ENCODE measurements at places on chromosomes 7 and 10. TPM values are rescaled to one million over a fixed set of nuclear protein-coding genes. Genes with fewer than 3 reads are reported as not detected.

SPDYE16 gene
- total RNA-seq: not detected

DNMBP gene
- total RNA-seq: 22.5 TPM

NUTM2A gene
- 0.39 TPM for total RNA-seq

DNA sequence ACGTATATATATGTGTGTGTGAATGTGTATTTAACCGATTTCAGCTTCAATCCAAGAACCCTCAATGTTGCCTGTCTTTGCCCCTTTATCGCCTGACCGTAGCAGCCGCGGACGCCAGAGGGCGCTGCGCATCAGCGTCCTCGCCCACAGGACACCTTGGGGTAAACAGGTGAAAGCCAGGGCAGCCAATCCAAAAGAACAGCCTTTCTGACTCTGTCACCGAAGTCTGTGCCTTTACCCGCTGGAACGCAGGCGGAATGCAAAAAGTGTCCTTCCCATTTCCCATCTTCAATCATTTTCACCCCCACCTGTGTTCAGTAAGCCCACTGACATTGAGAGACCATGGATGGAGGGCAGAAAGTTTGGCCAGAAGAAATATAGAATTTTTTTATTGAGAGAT is 3.6 kb downstream of the NXPH1 start:
- no peaks in the 10 kb centered on the region for H3K36me3 ChIP-seq
- H3K4me3 ChIP-seq: no peak overlapping the region
- no peak for DNase-seq
- H3K4me1 ChIP-seq: no peaks in the 10 kb centered on the region
- no peak overlapping the region for H3K27ac ChIP-seq
- peaks cover 85% of the 10 kb centered on the region for H3K27me3 ChIP-seq

DNA sequence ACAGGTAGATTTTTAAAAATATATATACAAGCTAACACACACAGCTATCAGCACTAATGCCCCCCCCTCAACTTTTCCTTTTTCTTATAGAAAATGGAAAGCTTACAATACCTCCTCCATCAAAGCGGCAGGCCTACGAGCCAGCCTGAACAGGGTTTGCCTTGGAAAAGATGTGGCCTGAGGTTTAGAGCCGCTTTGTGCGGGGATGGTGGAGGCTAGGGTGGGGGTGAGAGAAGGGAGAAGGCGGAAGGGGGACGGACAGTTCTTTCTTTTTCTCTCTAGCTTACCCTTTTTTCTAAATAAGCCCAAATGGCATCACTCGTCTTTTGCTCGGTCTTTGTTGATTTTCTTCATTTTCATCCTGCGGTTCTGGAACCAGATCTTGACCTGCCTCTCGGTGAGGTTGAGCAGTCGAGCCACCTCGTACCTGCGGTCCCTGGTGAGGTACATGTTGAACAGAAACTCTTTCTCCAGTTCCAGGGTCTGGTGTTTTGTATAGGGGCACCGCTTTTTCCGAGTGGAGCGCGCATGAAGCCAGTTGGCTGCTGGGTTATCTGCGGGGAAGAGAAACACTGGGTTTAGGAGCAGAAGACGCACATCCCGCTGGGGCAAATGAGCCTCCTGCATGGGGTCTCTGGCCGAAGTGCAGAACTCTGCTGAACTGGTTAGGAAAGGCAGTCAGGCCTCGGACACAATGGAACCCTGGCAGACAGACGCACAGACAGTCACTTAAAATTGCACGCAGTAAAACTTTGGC is 1.9 kb downstream of the HOXA9 start:
- peaks cover 12% of the 10 kb centered on the region for H3K4me1 ChIP-seq
- H3K4me3 ChIP-seq: peak overlapping the region; percentile 62
- peak; percentile 12 for DNase-seq
- no peaks in the 10 kb centered on the region for H3K27me3 ChIP-seq
- peak overlapping the region; percentile 98 for H3K27ac ChIP-seq

SPDYE9 gene
- not detected for total RNA-seq

- H3K36me3 ChIP-seq: no peaks in the 10 kb centered on the region
- no peaks in the 10 kb centered on the region for H3K27me3 ChIP-seq
Observed at GRCh38 chr7:2640482-2640830, 8.7 kb downstream of the TTYH3 start.

UPK3BL2 gene
- not detected for total RNA-seq

PSMC2 gene
- total RNA-seq: 342 TPM

SPDYE1 gene
- not detected for total RNA-seq

COL17A1 gene
- total RNA-seq: not detected

DNA sequence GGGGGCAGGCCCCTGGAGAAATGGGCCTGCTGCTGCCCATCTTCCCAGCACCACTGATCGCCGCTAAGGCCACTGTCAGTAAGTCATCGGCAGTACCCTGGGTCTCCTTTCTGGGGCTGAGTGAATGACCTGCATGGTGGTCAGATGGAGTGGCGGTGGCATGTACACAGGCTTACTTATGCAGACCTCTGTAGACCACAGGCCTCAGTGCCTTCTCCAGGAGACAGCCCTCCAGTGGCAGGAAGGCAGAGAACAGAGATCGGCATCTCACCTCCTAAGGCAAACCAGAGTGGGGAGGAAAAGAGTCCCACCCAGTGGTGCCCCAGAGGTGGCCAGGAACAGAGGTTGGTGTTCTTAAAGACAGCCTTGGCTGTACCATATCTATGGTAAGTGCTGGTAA is 22.8 kb upstream of the LRRC4 start:
- no peaks in the 10 kb centered on the region for H3K27me3 ChIP-seq
- no peaks in the 10 kb centered on the region for H3K4me1 ChIP-seq
- DNase-seq: no peak
- H3K36me3 ChIP-seq: no peaks in the 10 kb centered on the region
- H3K27ac ChIP-seq: no peak overlapping the region

GRCh38 chr10:68333440-68334431 is 1.0 kb upstream of the PBLD start:
- H3K4me1 ChIP-seq: peaks cover 56% of the 10 kb centered on the region
- no peak for DNase-seq
- peak overlapping the region; percentile 94 for H3K4me3 ChIP-seq
- no peaks in the 10 kb centered on the region for H3K27me3 ChIP-seq

RNF133 gene
- total RNA-seq: not detected

KNDC1 gene
- total RNA-seq: not detected

CRHR2 gene
- total RNA-seq: 0.07 TPM

ITIH5 gene
- 14.0 TPM for total RNA-seq

ZNF467 gene
- total RNA-seq: 1.8 TPM

GRCh38 chr7:157281221-157281998 is 55.4 kb upstream of the DNAJB6 start:
- H3K4me3 ChIP-seq: no peak overlapping the region
- H3K27ac ChIP-seq: no peak overlapping the region
- DNase-seq: no peak
- H3K4me1 ChIP-seq: peaks cover 7% of the 10 kb centered on the region
- no peaks in the 10 kb centered on the region for H3K36me3 ChIP-seq

FFAR4 gene
- total RNA-seq: 0.17 TPM

TRIM50 gene
- not detected for total RNA-seq

DNA sequence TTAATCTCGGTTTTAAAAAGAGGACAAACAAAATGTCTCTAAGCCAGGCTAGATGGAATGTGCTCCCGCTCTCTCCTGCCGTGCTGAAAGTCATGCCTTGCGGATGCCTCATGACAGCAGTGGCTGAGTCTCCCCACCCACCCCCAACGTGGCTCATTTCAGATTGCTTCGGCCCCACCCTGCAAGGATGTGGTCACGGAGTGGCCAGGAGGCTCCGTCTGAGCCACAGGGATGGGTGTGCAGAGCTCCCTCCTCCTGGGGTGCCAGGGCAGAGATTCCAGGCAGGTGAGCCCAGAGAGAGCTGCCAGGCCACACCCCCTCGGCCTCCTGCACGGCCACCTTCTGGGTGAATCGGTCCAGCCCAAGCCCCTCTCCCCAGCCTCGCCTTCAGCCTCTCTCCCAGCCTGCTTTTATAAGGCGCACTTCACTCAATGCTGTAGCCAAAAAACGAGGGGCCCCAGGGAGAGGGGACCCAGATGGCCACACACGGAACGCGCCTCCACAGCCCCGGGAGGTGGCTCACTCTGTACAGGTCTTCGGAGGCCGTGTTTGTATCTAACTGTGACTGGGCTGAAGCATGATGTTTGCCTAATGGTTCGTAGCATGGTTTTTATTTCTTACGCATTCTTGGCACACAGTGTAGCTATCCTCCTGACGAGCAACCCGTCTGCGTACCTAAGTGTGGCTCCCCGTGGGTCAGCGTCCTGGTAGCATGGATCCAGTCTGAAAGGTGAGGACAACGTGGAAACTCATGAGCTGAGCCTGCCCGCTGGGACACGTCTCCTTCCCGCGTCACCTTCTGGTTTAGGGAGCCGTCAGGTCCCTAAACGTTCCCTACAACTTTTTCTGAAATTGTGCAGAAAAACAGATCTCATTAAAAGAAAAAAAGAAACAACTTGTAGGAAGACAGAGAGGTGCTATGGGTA is 413.8 kb upstream of the FOXK1 start:
- H3K4me1 ChIP-seq: no peaks in the 10 kb centered on the region
- DNase-seq: no peak
- H3K27me3 ChIP-seq: no peaks in the 10 kb centered on the region
- H3K4me3 ChIP-seq: no peak overlapping the region
- H3K36me3 ChIP-seq: no peaks in the 10 kb centered on the region

UNC5B gene
- 1.2 TPM for total RNA-seq

CEP41 gene
- 1.8 TPM for total RNA-seq

IFRD1 gene
- total RNA-seq: 45.0 TPM

LRGUK gene
- total RNA-seq: not detected

GSTO2 gene
- 2.3 TPM for total RNA-seq

EGFR gene
- 30.5 TPM for total RNA-seq

GRCh38 chr10:4704034-4704545 is 121.9 kb upstream of the AKR1E2 start:
- no peaks in the 10 kb centered on the region for H3K36me3 ChIP-seq
- DNase-seq: no peak
- H3K4me3 ChIP-seq: no peak overlapping the region
- H3K4me1 ChIP-seq: peaks cover 14% of the 10 kb centered on the region
- peak overlapping the region; percentile 53 for H3K27ac ChIP-seq
- H3K27me3 ChIP-seq: no peaks in the 10 kb centered on the region

DNA sequence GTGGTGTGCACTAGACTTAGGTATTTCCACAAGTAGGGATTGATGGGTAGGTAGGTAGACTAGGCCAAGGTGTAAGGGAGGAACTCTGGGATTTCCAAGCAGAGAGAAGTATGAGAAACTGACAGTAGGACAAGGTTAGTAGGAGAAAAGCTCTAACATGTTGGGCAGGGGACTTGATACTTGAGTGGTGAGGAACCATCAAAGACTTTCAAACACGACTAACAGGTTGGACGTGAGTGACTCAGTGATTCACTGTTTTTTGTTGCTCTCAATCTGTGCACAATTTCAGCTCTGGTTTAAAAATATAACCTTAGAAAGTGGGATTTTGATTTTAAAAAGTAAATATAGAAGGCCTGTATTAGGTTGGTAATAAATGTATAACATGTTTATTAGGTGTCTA is 44.4 kb downstream of the KLHDC10 start:
- DNase-seq: no peak
- H3K27me3 ChIP-seq: no peaks in the 10 kb centered on the region
- no peaks in the 10 kb centered on the region for H3K4me1 ChIP-seq
- H3K27ac ChIP-seq: no peak overlapping the region

DNA sequence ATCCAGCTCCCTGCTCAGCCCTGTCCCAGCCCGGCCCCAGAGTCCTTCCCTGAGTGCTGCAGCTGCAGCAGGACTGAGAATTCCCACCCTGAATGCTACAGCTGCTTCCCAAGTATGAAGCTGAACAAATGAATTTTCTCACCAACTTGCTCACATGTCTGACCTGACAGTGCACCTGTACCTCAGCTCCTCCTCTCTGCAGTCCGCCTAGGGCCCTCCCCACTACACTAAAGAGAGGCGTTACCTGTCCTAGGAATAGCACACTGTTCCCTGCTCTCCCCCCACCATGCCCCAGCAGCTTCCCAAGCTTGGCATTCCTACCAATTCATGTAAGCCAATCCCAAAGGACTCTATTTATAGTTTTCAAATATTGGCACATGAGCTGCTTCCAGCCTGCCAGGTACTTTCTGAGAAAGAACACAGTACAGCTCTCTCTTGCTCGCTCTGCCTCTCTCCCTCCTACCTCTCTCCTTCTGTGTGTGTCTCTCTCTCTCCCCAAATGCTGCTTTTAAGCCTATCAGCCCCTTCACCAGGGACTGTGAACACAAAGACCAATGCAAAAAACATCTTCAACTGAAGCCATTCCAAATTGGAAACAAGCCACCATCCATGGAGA is 400.1 kb downstream of the TNS3 start:
- peaks cover 57% of the 10 kb centered on the region for H3K4me1 ChIP-seq
- no peak overlapping the region for H3K4me3 ChIP-seq
- H3K36me3 ChIP-seq: no peaks in the 10 kb centered on the region
- H3K27ac ChIP-seq: peak overlapping the region; percentile 52
- peak; percentile 62 for DNase-seq

DNA sequence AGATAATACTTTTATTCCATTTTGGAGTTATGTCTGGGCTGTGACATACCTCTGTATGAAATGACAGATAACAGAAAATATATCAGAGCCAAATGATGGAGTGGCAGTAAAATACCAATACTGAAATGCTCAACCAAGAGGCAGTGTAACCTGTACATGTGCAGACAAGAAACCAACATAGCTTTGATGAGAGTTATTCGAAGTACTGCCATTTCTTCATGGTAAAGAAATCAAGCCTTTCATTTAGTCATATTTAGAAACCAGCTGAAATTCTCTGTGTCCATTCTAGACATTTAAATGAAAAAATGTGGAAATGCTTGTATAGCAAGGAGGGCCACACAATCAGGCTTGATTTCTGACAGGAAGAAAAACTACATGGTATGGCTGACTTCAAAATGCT is 127.1 kb upstream of the PTPRZ1 start:
- DNase-seq: no peak
- H3K4me3 ChIP-seq: no peak overlapping the region
- H3K4me1 ChIP-seq: no peaks in the 10 kb centered on the region

DNA sequence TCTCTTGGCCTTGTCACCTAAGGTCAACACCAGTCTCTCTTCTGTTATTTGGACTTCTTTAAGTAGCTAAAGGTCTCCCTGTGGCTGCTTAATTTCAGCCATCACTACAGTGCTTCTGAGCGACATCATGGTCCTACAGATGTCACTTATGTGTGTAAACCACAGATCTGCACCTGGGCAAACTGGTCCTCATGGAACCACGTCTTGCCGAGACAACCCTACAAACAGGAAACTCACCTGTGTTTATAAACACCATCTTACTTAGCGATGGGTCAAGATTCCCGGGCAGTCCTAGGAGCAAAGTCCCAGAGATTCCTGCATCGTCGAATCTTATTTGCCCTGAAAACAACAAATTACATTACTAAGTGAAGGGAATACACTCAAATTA is 27.8 kb downstream of the KLF6 start:
- no peak overlapping the region for H3K4me3 ChIP-seq
- no peak for DNase-seq
- no peaks in the 10 kb centered on the region for H3K36me3 ChIP-seq
- no peak overlapping the region for H3K27ac ChIP-seq
- peaks cover 5% of the 10 kb centered on the region for H3K4me1 ChIP-seq

POLR1F gene
- total RNA-seq: 8.0 TPM

LIPM gene
- not detected for total RNA-seq

C7orf33 gene
- total RNA-seq: not detected

MKI67 gene
- 1.4 TPM for total RNA-seq

GRCh38 chr7:95590387-95591248 is 5.7 kb downstream of the PDK4 start:
- H3K4me3 ChIP-seq: peak overlapping the region; percentile 94
- H3K4me1 ChIP-seq: peaks cover 6% of the 10 kb centered on the region
- H3K36me3 ChIP-seq: peaks cover 24% of the 10 kb centered on the region

TFEC gene
- 0.17 TPM for total RNA-seq

PIP gene
- not detected for total RNA-seq

Measured in gastrocnemius medialis (tissue), 4 donors.